ENCODE measurements at places on chromosomes 7 and 10.

DNA sequence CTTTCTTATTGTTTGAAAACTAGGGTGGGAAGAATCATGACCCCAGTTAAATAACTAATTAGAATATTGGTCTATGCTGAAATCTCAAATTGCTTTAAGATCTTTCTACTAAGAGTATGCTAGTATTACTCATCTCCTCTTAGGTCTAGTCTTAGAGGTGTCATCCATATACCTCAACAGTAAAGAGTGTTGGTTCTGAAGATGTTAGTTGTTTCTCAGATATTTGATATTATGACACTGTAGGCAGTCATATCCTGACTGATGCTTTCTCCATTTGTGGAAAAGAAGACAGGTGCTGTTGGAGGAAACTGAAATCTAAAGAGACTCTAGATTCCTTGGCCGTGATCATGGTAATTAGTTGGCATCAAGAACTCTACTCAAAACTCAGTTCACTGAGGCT lies 21.2 kb downstream of the BPGM start:
- DNase-seq, result no peak

DNA sequence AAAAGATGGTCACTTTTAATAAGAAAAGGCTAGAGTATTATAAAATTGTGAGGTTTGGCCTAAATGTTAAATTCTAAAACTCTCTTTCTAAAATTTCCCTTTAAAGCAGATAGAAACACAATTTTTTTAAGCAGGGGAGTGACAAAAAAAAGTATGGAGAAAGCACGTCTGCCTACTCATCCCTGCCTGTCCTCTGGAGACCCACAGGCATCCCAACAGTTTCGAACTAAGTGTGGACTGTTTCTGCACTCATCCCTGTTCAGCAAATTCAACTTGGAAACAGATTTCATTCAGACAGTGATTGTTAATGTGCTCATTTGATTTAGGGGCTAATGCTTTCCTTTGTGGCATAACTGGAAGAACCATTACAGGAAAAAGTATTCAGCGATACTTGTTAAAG lies 192.6 kb upstream of the CXCL12 start:
- no peak for DNase-seq

- peak; percentile 34 for DNase-seq
These were observed 5.7 kb downstream of the PDK4 start for GRCh38 chr7:95590387-95591248.

- DNase-seq, result no peak
These were observed 45.5 kb upstream of the ABLIM1 start for GRCh38 chr10:114703377-114704107.

DNA sequence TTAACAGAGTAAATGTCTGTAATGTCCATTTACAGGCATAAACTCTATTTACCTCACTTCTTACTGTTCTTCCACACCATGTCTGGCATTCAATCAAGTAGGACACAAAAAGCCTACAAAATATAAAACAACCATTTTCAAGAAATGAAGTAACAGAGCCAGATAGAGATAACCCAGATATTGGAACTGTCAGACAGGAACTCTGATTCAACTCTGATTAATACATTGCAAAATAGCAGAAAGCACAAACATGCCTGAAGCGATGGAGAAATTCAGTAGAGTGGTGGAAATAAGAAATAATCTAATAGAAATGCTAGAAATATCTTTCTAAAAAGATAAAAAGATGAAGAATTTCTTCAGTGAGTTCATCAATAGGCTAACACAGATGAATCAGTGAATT lies 964.4 kb downstream of the PCDH15 start:
- DNase-seq, result no peak

GRCh38 chr7:16554518-16555236 lies 28.1 kb downstream of the LRRC72 start:
- no peak for DNase-seq

Measured in putamen (tissue), 1 donor.